Hippocampal formation (tissue), 2 donors: ENCODE measurements at places on chromosomes 13 and 19.

GRCh38 chr13:44816701-44817100, 172.6 kb downstream of the NUFIP1 start:
- no peak for DNase-seq

DNA sequence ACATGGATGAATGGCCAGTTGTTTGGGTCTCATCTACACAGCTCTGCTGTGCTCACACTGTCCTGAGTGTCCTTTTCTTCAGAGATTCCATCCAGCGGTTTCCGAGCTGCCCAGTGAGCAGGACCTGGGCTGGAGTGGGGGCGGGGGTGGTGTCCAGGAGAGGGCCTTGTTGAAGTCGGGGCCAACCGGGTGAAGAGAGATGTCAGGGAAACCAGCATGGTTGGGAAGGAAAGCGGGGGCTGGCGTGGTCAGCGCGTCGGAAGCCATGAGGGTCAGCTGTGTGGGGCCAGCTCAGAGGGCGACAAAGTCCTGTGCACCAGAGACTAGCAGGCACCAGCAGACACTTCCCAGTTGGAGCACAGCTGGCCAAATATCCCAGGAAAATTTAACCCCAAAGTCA, 37.8 kb upstream of the SOX1 start:
- no peak for DNase-seq

- DNase-seq: no peak
These were observed 1521.0 kb downstream of the UQCRFS1 start for GRCh38 chr19:27691991-27692390.

DNA sequence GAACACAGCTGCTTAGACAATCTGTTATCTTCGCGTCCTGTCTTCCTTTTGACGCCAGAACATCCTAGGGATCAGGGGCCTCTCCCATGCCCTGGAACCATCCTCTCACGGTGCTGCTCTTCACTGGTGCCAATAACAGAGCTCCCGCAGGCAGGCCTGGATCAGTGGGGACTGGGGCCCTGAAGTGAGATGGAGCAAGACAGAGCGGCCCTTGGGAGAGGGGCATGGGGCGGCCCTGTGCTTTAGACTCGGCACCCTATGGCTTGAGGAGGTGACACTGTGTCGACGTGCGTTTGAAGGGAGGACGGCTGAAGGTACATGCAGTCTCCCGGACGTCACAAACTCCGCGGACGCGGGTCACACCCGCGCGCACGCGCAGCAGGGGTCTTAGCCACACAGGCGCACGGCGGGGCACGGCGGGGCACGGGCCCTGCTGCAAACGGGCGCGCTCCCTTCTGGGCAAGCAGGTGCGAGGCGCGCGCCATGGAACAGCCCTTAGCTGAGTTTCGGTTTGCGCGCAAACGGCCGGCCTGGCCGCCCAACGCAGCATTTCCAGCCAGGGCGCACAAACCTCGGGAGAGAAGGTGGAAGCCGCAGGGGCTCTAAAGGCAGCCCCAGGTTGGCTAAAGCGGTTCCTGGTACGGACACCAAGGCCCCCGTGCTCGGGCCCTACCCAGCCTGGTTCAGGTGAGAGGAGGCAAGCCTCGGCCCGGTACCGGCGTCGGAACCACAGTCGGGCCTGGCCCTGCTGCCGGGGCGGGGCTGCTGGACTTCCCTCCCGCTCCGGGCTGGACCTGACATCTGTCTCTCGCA, 16.5 kb upstream of the RNF17 start:
- DNase-seq: no peak

DNA sequence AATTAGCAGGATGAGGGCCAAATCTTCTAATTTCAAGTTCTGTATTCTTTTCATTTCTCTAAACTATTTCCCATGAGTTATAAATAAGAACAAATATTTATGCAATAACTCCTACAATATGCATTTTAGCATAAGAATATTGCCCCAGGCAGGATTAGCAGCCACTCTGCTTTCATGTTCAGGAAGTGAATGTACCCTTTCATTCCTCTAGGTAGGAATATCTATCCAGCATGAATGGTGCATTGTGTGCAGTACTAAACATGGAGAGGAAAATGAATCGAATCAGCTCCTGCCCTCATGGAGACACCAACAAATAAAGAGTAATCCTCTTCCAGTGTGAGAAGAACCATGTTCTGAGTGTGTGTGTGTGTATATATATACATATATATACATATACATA, 41.0 kb downstream of the LHFPL6 start:
- DNase-seq: no peak

DNA sequence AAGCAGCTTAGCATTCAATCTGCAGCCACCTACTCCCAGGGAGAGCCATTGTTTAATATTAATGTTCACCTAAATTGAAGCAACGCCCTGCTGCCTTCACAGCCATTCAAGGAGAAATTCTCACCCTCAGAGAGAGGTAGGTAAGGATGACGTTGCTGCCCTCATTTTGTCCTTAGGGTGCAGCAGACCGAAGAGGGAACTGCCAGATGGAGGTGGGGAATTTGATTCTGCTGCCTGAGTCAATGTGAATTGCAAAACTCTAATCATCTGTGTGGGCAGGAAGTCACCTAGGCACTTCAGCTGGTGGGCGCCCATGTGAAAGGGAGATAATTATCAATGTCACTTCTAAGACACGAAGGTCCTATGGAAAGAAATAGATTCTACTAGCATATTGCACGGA, 503.4 kb downstream of the TBC1D4 start:
- no peak for DNase-seq

DNA sequence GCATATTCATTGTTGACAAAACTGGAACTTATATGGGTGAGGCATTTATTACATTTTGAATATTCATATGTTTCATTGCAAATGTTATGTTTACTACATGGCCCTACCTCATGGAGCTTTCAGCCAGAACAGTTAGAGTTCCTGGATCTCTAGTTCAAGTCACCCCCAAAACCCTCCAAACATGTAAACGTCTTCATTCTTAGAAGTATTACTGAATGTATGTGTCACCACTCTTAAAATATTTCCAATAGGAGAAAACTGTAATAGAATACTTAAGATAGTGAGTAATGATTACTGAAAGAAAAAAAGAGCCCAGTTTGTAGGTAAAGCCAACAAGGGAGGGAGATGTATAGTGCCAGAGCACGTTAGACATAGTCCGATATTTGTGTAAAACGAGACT, 23.5 kb downstream of the URI1 start:
- no peak for DNase-seq

DNA sequence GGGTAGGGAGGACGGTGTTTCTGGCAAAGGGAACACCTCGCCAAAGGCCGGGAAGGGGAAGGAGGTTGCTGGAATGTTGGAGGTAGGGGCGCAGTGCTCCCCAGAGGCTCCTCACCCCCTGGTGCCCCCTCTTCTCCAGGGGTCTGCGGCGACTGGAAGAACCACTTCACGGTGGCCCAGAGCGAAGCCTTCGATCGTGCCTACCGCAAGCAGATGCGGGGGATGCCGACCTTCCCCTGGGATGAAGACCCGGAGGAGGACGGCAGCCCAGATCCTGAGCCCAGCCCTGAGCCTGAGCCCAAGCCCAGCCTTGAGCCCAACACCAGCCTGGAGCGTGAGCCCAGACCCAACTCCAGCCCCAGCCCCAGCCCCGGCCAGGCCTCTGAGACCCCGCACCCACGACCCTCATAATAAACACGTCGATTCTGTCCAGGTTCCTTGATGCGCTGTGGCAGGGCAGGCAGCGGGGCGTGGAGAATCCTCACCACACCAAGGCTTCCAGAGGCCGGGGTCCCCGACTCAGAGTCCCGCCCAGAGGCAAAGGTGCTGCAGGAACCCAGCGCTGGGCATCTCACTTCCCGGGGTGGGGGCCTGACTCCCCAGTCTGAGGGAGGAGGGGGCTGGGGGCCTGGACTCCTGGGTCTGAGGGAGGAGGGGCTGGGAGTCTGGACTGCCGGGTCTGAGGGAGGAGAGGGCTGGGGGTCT, 7.4 kb upstream of the SPACA4 start:
- no peak for DNase-seq

DNA sequence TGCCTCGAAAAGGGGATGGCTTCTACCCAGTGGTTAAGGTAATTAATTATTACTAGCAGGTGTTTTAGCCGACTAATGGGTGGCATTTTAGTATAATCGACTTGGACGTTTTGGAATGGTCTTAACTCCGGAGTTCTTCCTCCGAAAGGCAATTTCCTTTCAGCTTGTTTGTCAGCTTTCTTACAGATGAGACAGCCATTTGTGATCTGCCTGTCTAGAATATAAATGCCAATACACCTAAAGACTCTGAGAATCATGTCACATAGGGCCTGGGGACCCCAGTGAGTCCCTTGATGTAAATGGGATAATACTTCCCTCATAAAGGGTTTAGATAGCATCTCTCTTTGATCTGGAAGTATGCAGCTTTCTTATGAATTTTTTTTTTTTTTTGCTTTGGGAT, 41.9 kb upstream of the PSG9 start:
- DNase-seq: no peak

GRCh38 chr13:49874430-49874829, 61.7 kb downstream of the SPRYD7 start:
- no peak for DNase-seq

DNA sequence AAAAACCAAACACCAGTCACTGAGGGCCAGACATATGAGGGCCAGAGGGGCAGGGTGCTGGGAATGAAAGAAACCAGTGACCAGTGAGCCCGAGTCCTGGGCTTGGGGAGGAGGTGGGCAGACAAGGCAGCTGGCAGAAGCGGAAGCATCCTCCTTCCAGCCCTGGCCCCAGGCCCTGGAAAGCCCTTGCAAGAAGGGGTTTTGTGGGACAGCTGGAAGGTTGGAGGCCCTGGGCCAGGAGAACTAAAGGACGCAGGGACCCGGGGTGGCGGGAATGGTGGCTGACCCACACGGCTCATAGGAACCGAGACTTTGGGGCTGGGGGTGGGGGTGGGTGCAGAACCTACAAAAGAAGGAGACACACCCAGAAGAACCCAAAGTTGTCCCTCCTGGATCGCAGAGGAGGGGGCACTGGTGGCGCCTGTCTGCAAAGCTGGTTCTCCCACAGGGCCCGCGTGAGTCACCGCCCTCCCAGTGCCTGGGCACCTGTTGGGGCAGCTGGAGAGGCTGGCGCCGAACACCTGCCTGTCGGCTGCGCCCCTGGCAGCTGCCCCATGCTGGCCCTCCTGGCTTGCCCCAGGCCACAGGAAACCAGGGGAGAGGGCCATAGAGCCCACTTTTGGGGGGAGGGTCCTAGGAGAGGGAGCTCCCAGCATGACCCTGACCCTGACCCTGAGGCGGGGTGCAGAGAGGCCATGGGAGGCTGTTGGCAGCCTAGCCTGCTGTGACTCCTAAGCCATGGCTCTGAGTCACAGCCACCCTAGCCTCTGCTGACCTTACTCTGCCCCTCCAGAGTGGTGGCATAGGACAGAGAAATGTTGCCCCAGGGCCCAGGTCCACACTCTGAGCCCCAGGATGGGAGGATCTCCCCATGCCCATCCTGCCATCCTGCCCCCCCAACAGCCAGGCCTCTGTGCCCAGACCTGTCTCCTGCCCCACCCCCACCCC, 802 bp downstream of the DMPK start:
- DNase-seq: no peak

GRCh38 chr13:48631441-48631840, 22.3 kb upstream of the CYSLTR2 start:
- no peak for DNase-seq

DNA sequence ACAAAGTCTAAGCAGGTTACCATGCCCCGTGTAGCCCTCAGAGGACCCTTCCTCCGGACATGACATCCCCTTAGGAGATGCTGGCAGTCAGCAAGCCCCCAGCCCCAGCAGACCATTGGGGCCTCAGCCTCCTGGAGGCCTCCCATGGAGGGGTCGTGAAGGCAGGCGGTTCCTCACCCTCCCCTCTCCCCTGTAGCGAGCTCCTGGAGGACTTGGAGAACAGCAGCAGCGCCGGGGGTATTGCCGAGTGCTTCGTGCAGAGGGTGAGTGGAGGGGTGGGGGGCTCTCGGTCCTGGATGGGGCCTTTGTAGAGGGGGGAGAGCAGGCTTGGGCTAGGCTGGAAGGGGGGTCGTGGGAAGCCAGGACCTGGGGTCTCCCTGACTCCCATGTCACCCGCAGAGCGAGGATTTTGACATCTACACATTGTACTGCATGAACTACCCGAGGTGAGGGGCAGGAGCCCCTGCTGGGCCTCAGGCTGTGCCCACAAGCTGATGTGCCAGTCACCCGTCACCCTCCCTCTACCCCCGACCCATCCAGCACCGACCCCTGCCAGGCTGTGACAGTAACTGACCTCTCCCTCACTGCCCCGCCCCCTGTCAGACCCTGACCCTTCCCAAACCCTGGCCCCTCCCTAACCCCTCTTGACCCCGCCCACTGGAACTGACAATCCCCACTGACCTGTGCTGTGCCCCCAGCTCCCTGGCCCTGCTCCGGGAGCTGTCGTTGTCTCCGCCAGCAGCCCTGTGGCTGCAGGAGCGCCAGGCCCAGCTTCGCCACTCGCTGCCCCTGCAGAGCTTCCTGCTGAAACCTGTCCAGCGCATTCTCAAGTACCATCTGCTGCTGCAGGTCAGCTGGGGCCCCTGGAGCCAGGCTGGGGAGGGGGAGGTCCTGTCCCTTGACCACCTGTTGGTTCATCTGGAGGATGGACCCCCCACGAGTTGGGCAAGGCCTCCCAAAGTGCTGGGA, 4.0 kb downstream of the PLEKHG2 start:
- DNase-seq: no peak

- no peak for DNase-seq
These were observed 26.9 kb upstream of the PIK3R2 start for GRCh38 chr19:18126097-18126496.

DNA sequence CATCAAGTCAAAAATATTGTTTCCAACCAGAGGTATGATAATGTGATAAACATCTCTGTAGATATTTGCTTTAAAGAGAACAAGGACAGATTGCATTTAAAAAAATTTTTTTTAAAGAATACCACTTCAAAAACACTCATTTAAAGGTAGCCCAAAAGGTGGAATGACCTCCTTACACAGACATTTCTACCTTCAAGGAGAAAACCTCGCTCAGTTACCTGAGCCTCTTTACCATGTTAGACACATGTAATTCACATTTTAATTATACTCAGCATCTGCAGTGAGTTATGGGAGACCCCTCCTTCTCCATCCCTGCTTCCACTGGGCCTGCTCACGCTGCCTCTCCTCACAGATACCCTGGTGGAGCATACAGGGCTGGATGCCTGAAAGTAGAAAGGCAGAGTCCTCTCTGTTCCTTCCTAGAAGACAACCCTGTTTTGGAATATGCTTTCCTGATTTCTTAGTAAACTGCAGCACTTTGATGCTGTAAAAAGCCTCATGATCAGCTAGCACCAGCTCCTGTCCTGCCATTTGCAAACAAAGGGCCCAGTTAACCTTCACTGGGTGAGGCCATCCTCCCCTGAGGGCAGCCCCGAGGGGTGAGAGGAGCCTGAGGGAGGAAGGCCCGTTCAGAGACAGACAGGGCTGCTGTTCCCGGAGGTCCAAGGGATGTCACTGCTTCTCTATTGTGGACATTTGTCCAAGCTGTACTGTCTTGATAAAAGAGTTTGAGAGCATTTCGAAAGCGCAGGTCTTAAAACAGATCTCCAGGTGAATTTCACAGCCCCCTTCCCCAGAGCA, 117.8 kb downstream of the IRS2 start:
- no peak for DNase-seq

GRCh38 chr13:48319531-48320398, 16.2 kb downstream of the RB1 start:
- DNase-seq: no peak

- DNase-seq: no peak
These were observed 625 bp downstream of the F2RL3 start for GRCh38 chr19:16889366-16889882.

GRCh38 chr19:56538254-56538760, 441 bp upstream of the ZFP28 start:
- peak; percentile 59 for DNase-seq

- DNase-seq: no peak
These were observed 42.4 kb downstream of the BBC3 start for GRCh38 chr19:47188507-47189033.
